ENCODE measurements at places on chromosomes 7 and 10.

GRCh38 chr10:128629111-128630096 is 503.2 kb upstream of the MKI67 start:
- DNase-seq, result no peak

GRCh38 chr10:1678084-1678483 is 59.2 kb downstream of the ADARB2 start:
- no peak for DNase-seq

DNA sequence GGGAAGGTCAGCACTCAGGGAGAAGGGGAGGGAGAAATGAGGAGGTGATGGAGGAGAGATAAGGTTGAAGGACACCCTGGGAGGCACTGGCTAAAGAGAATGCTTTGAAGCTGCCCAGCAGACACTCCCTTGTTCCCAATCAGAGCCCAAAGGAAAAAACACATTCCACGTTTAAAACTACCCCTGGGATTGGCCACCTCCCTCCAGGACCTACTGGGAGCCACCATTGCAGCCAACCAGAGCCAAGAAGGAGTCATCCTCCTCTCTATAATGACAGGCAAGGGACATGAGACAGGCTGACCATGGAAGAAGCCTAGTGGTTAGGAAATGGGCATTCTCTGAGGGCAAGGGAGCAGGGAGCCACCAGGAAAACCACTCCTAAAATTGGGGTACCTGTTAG is 43.8 kb downstream of the MYO1G start:
- no peak for DNase-seq

- DNase-seq, result no peak
Observed at GRCh38 chr10:124299696-124300095, 119.0 kb downstream of the OAT start.

- no peak for DNase-seq
Observed at GRCh38 chr10:86222687-86223086, 143.9 kb downstream of the GRID1 start.

GRCh38 chr7:72015136-72015535 is 397.0 kb downstream of the CALN1 start:
- no peak for DNase-seq

Data from erythroblast (primary cell).